ENCODE measurements at places on chromosomes 16 and 17.

- H3K36me3 ChIP-seq = no peaks in the 10 kb centered on the region
- peaks cover 5% of the 10 kb centered on the region for H3K4me1 ChIP-seq
- H3K4me3 ChIP-seq = peak overlapping the region; percentile 55
- no peak for DNase-seq
- no peak overlapping the region for H3K27ac ChIP-seq
Measured at GRCh38 chr16:20074099-20074991, 655 bp upstream of the GPR139 start.

DNA sequence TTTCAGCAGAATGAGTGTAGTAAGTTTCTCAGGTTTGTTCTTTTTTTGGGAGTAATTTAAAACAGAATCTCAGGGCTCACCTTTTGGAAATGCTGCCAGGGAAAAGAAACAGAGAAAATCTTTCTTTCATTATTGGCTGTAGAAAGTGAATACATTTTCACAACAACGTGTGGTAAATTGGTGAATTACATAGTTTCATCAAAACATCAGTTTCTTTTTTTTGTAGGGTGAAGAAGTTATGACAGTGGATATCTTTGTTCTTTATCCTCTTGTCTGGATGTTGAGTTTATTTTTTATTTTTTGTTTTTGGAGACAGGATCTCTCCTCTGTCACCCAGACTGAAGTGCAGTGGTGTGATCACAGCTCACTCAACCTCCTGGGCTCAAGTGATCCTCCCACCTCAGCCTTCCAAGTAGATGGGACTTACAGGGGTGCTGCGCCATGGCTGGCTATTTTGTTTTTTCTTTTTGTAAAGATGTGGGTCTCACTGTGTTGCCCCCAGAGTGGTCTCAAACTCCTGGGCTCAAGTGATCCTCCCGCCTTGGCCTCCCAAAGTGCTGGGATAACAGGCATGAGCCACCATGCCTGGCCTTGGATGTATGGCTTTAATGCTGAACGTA is 2.4 kb downstream of the ZNF267 start:
- DNase-seq = no peak
- peaks cover 2% of the 10 kb centered on the region for H3K36me3 ChIP-seq
- H3K4me1 ChIP-seq = peaks cover 50% of the 10 kb centered on the region
- peaks cover 6% of the 10 kb centered on the region for H3K27me3 ChIP-seq
- peak overlapping the region; percentile 37 for H3K4me3 ChIP-seq
- H3K27ac ChIP-seq = no peak overlapping the region

GRCh38 chr17:75288770-75289114 is 491 bp downstream of the SLC25A19 start:
- peaks cover 6% of the 10 kb centered on the region for H3K4me1 ChIP-seq
- H3K36me3 ChIP-seq = no peaks in the 10 kb centered on the region
- no peaks in the 10 kb centered on the region for H3K27me3 ChIP-seq

DNA sequence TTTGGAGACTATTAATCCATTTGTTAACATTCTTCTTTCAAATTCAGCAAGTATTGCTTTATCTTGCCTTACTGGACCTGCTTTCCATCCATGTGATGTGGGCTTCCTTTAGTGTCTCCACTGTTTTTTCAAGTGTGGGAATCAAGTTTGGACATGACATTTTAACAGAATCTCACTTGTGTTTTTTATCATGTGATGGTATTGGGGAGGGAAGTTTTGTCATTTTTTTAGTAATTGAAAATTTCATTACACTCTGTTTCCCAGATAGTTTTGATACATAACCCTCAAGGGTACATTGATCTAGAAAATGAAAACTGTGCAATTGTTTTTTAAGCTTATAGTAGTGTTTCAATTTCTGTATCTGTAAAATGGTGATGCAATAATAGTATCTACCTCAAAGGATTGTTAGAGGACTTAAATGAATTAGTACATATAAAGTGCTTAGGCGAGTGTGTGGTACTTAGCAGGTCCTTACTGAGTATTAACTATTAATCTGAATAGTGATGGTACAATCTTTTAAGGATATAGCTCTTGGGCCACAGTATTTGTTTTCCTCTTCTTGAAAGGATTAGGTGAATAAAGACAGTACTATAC is 27.3 kb downstream of the AATF start:
- peaks cover 32% of the 10 kb centered on the region for H3K4me1 ChIP-seq
- peaks cover 3% of the 10 kb centered on the region for H3K36me3 ChIP-seq
- H3K27ac ChIP-seq = no peak overlapping the region
- no peak overlapping the region for H3K4me3 ChIP-seq
- no peaks in the 10 kb centered on the region for H3K27me3 ChIP-seq
- no peak for DNase-seq

DNA sequence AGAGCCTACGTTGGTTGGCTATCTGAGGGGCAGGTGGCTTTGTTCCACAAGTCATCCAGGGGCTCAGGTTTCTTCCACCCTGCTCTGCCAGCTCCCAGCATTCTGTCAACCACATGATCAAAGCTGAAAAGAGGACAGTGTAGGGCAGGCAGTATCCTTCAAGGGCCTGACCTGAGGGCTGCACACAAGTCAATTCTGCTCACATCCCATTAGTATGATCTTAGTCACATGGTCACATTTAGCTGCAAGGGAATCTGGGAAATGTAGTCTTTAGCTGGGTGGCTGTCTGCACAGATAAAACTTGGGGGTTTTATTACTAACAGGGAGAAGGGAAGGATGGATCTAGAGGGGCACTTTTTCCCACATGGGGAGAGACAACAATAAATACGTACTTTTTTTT is 97.3 kb downstream of the SALL1 start:
- no peak overlapping the region for H3K27ac ChIP-seq
- no peak for DNase-seq
- H3K36me3 ChIP-seq = no peaks in the 10 kb centered on the region
- H3K27me3 ChIP-seq = peaks cover 32% of the 10 kb centered on the region

Measured in progenitor cell of endocrine pancreas (in vitro differentiated cells).